ENCODE measurements at places on chromosomes 2 and 18. TPM values are rescaled to one million over a fixed set of nuclear protein-coding genes. Genes with fewer than 3 reads are reported as not detected.

- no peak for DNase-seq
These were observed 111.7 kb upstream of the KLHL14 start for GRCh38 chr18:32884543-32884942.

GRCh38 chr2:55986001-55986400, 62.4 kb upstream of the EFEMP1 start:
- no peak for DNase-seq

DNA sequence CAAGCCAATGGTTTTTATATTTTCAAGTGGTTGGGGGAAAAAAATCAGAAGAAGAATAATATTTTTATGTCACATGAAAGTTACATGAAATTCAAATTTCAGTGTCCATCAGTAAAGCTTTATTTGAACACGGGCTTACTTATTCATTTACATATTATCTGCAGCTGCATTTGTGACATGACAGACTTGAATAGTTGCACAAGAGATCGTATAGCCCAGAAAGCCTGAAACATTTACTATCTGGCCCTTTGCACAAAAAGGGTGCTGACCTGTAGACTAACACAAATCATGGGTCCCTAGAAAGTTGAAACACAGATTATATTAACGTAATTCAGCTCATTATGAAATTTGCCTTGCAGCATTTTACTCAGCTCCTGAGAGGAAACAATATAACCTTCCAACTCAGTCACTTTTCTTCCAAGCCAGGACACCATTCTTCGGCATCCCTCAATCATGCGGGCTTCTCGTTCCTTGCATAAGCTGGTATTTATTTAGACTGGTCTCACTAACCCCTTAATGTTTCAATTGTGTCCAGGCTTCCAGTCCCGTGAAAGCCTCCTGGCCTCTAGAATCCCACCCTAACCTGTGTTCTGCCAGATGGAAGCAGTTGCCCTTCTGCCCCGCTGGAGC, 402.7 kb downstream of the SETBP1 start:
- DNase-seq: no peak

- no peak for DNase-seq
These were observed 2.1 kb downstream of the GBX2 start for GRCh38 chr2:236165842-236166795.

LINC00305 gene
- not detected for total RNA-seq

DNA sequence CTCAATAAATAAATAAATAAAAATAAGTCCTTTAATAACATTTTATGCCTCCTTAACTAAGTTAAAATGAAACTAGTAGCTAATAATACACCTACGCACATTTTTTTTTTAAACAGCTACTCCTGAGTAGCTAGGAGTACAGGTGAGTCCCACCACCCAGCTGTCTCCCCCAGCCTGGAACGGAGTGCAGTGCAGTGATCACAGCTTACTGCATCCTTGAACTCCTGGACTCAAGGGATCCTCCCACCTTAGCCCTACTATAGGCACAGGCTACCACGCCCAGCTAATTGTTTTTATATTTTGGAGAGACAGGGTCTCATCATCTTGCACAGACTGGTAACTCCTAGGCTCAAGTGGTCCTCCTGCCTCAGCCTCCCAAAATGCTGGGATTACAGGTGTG, 28.4 kb downstream of the YWHAQ start:
- no peak for DNase-seq

DNA sequence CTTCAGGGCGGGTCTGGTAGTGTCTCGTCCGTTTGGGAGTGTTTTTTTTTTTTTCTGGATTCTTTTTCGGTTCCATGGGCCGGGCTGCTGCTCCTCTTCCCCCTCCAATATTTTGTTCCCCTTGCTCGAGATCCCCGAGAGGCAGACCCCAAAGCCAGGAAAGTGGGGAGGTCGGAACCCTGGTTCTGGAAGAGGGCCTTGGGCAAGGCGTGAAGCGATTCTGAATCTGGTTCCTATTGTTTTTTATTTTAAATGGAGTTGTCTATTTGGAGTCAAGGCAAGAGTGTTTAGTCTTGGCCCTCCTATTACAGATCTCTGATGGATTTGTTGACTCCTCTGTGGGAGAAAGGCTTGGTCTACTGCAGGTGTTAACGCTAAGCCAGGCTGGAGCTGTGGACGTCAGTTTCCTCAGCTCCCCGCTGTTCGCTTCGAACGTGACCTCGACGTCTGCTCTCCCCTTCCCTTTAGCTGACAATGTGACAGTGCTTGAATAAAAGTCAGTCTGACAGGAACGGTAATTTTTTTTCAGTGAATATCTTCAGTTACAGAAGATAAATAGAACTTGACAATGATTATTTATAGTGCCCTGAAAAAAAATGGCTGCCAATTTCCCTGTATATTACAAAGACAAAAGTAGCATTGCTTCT, 683 bp upstream of the DNAJC27 start:
- peak; percentile 36 for DNase-seq

- DNase-seq: no peak
These were observed 491.8 kb downstream of the CDH2 start for GRCh38 chr18:27685091-27685490.

- DNase-seq: no peak
These were observed 329.3 kb downstream of the LRRTM4 start for GRCh38 chr2:77192811-77193289.

DNA sequence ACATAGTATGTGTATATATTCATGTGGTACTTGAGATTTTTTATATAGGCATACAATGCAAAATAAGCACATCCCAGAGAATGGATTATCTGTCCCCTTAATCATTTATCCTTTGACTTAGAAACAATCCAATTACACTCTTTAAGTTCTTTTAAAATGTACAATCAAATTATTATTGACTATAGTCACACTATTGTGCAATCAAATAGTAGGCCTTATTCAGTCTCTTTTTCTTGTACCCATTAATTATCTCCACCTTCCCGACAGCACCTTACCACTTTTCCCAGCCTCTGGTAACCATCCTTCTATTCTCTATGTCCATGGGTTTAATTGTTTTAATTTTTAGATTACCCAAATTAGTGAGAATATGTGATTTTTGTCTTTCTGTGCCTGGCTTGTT, 914.1 kb downstream of the CCDC85A start:
- no peak for DNase-seq

Measured in mucosa of gallbladder (tissue), 1 donor.